ENCODE measurements at places on chromosomes 6 and 20.

DNA sequence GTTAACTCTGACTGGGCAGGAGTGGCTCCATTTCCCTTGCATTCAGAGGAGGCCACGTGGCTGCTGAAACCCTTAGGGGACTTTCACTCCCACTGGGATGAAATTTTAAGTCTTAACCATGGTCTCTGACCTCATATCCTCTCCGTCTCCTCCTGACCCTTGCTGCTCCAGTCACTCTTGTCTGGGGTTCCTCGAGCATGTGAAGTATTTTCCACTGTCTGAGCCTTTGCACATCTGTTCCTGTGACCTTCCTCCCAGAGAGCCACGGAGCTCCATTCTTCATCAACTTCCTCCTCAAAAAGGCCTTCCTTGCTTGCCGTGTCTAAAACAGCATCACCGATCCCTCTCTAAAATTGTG lies 153.0 kb upstream of the UST start:
- no peak for ATAC-seq

- no peak for ATAC-seq
These were observed 53.6 kb upstream of the ZNF337 start for GRCh38 chr20:25750220-25750764.

DNA sequence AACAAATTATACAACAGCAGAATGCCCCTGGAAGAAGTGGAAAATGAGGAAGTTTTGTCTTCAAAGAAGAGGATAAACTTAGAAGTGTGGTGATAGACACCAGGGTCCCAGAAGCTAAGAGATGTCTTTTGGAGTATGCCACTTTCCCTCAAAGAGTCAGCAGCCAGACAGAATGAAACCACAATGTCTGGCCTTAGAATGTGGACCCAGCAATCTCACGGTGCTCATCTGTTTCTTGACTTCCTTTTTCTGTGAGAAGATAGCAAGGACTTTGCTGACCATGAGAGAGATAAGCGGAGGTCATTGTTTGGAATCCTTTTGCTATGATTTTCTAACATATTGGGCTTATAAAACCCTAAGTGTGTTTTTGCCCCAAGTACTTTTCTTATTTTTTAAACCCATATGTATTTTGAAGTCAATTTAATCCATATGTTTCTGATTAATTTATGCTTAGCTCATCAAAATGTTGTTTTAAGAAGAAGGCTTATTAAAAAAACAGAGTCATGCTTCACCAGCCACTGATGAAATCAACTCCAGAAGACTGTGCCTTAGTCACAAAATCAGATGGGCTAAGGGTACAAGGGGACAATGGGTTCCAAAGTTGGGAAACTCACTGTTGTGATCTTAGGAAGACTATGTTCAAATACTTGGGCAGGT lies 451.2 kb upstream of the JAG1 start:
- no peak for ATAC-seq

DNA sequence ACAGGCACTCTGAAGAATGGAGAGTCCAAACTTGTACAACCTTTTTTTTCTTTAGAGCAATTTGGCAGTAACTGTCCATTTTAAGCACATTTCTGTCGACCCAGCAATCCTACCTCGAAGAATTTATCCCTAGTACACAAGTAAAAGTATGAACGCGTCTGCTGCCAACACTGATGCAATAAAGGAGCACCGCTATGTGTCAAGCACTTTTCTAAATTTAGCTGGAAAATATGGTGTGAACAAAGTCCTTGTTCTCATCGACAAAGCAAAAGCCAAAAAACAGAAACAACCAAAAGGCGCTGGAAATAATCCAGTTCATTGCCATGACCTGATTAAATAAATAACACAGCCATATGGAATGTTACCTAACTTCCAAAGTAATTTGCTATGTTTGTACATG lies 1.1 kb downstream of the DPM1 start:
- ATAC-seq = no peak

DNA sequence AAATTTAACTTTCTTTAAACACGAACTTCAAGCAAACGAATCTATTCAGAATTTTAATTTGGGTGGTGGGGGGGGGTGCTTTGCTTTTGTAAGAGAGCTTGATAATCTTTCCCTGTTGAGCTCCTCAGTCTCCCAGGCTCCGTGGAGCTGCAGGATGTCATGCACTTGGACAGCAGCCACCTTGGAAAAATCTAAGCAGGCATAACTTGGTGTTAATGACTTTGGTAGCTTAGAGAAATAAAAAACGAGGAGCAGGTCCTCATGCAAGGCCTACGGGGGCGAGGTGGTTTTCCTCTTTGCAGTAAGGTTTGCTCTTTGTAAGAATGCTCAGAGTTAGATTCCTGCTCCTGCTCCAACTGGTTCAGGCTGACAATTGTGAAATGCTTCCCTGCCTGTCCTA lies 102.3 kb downstream of the EDN1 start:
- no peak for ATAC-seq

DNA sequence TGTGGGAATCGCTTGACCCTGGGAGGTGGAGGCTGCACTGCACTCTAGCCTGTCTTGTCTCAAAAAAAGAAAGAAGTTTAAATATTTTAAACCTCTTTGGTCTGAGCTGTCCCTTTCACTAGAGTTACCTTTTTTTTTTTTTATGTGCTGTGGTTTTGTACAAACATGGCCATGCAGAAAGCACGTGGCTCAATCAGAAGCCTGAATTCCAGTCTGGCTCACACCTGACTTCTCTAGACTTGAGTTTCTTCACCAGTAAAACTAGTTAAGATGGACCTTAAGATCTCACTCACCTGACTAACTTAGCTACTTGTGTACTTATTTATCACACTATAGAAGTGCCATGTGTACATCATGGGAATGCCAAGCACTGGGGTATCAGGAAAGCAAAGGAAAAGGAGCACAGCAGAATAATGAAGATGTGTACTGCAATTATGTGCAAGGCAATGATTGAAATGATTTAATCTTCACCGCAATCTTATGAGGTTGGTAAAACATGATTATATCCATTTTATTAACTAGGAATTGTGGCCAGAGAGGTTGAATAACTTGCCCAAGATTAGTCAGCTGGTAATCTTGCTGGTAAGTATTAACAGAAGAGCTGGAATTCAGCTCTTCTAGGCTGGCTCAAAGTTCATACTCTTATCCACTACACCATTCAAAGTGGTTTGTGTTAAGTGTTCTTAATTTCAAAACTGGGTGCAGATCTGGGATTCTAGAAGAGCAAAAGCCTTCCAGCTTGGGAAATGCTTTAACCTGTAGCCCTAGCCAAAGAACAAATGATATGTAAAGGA lies 10.7 kb downstream of the HMGN3 start:
- no peak for ATAC-seq
